ENCODE measurements at places on chromosomes 4 and X. TPM values are rescaled to one million over a fixed set of nuclear protein-coding genes. Genes with fewer than 3 reads are reported as not detected.

DKK2 gene
- total RNA-seq = 8.2 TPM

PLXNA3 gene
- 25.9 TPM for total RNA-seq

H2BW1 gene
- not detected for total RNA-seq

PRR32 gene
- not detected for total RNA-seq

SLC9B1 gene
- not detected for total RNA-seq

GAB3 gene
- total RNA-seq = 0.25 TPM

CPZ gene
- total RNA-seq = 13.4 TPM

CXXC4 gene
- total RNA-seq = not detected

Measured in GM23248 (cell line).